ENCODE measurements at places on chromosomes 5 and 9.

DNA sequence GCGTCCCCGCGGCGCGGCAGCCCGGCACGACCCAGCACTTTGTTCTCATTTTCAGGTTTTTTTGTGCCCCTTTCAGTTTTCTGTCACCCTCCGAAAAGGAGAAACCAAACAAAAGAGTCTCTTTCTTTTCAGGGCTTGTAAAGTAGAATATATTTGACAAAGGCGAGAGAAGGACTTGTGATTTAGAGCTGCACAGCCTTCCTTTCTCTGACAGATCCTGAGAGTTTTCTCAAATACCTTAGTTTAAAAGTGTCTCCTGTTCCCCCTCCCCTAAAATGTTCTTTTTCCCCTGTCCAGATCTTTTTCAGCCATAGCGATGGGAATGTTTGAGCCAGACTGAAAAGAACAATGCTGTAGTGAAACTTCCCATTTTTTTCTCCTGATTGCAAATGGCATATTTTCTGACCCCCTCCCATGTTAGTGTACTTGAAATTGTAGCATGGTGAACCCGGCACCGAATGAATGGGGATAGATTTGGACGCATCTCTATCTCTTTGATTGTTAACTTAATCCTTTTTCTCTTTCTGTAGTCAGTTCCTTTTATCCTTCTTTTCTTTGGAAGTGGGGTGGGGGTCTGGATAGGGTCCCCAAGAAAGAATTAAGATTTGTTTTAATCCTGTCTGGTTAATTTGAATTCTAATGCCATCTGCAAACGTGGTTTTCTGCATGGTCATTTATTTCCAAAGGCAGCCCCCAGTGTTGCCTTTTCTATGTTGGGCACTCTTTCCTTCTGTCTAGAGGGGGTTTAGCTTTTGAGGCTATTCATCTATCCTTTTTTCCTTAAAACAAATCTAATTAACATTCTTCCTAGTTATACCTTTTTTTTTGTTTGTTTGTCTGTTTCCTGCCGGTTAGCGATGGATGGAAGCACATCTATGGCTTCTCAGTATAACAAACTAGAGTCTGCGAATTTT lies 2.2 kb downstream of the ZSWIM6 start:
- no peak for DNase-seq

GRCh38 chr5:123696921-123697341 lies 185.0 kb downstream of the CSNK1G3 start:
- DNase-seq, result peak; percentile 78

GRCh38 chr5:115262011-115262320 lies 711 bp downstream of the PGGT1B start:
- DNase-seq, result peak; percentile 26

GRCh38 chr5:27020973-27021372 lies 17.4 kb downstream of the CDH9 start:
- peak; percentile 35 for DNase-seq

DNA sequence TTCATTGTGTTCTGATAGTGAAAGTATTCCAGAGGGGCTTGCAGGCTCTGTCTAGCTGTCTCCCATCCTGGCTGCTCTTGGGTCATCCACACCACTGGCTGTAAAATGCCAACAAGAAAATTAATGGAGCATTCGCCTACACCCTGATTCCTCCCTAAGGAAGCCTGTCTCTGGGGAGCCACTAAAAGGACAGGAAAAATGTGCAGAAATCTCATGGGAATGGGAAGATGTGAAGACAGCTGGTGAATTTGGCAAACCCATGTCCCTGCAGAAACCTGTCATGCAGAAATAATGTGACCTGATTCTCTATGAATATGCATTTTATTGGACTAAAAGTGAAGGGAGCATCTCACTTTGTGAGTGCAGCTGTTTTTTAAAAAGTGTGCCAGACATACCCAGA lies 265.6 kb downstream of the TUSC1 start:
- DNase-seq, result no peak

Data from cardiac fibroblast (primary cell).